ENCODE measurements at places on chromosomes 5 and 9. TPM values are rescaled to one million over a fixed set of nuclear protein-coding genes. Genes with fewer than 3 reads are reported as not detected.

DNA sequence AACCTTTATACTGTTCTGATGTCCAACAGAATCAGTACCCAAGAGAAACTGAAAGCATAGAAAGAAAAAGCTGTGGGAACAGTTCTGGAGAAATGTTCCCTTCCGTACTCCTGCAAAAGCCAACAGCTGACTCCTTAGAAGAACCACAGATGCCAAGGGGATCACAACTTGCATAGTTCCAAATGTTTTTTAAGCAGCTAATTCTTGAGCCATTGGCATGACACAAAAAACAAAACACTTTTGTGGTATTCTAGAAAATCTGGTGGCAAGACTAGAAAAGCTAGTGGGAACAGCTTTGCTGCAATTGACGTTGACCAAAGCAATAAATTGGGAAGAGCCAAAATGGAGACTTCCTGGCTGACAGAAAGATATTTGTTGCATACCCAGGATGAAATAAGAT lies 189.9 kb downstream of the ARL15 start:
- DNase-seq = no peak

GRCh38 chr5:168851902-168852321 lies 272.7 kb upstream of the PANK3 start:
- no peak for DNase-seq

GRCh38 chr5:52922384-52922783 lies 66.8 kb upstream of the ITGA2 start:
- DNase-seq = no peak

Gene RETREG1
- 37.7 TPM for total RNA-seq

Gene NTNG2
- under 0.01 TPM for total RNA-seq

Gene DRD1
- under 0.01 TPM for total RNA-seq

- DNase-seq = no peak
Measured at GRCh38 chr5:133225671-133226152, 173.9 kb downstream of the HSPA4 start.

DNA sequence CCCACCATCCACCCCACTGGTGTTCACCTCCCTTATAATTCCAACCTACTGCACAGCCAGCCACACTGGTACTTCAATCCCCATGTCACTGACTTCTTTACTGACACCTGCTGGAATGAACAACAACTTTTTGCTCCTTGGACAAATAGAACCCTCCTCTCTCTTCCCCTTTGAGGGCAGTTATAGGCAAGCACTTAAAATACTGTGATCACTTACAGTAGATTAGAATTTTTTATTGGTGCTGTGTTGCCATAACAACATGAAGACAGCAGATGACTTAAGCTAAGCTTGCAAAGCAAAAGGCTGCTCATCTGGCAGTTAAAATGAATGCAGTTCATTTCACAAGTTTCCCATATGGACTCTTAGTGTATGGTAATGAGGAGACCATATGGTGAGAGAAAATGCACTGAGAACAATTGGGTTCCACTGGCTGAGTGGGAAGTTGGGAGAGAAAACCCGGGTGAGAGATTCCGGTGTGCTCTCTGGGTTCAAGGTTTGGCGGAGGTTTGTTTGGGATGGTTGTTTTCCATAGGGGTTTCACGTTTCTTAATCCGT lies 374.3 kb downstream of the EBF1 start:
- DNase-seq = no peak

GRCh38 chr5:565782-566440 lies 41.7 kb upstream of the SLC9A3 start:
- DNase-seq = no peak

DNA sequence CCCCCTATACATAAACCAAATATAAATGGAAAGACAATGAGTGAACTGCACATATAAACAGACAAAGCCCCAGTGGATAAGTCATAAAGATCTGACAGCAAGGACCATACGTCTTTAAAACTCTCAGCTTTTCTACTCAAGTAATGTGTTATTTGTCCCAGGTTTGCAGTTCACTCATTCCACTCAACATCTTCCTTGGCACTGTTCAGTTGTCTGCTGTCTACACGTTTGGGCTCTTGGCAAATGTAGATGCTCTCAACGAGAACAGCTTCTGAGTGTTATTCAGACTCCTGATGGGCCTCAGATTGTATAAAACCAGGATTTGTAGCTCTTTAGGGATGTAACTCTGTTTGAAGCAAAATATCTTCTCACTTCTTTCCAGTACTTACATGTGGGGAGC lies 198.2 kb upstream of the SEMA6A start:
- no peak for DNase-seq

DNA sequence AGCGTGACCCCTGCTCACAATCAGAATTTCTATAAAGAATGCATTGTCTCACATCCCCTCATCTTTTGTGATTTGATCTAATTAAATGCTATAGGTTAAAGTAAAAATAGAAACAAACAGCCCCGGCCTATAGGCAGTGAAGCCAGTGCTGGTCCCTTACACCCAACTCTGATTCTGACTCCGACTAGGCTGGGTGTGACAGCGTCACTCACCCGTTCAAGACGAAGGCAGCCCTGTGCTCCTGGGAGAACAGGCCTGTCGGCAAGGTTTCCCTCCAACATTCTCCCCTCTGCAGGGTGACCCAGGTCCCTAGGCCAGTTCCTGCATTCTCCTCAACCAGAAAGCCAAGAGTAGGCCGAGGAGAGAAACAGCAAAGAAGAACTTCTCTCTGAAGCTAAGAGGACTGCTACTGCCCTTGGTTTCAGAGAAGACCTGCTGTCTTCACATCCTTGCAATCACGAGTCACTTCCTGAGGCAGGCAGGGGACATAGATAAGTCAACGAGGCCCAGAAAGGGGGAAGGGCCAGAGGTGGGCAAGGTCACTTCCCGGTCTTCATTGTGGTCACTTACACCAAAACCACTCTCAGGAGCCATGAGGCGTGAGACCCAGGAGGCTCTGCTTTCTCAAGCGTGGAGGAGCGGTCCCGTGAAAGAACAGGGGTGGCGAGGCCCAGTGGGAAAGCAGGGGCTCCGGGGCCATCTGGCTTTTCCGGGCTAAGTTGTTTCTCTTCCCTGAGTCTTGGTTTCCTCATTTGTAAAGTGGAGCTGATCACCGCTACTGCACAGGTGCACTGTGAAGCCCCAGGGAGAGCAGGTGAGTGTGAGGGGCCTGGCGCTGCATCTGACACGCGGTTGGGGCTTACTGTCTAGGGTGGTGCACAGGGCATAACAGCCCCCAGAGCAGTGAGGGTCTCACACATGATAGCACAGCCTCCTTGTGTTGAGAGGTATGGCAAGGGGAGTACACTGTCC lies 200.8 kb downstream of the CRB2 start:
- no peak for DNase-seq

GRCh38 chr5:151381899-151382298 lies 34.5 kb upstream of the SLC36A2 start:
- no peak for DNase-seq

Gene NIPSNAP3A
- 23.1 TPM for total RNA-seq

GRCh38 chr5:138543730-138544104 lies 681 bp upstream of the ETF1 start:
- peak; percentile 75 for DNase-seq

Gene TEX48
- total RNA-seq = not detected

DNA sequence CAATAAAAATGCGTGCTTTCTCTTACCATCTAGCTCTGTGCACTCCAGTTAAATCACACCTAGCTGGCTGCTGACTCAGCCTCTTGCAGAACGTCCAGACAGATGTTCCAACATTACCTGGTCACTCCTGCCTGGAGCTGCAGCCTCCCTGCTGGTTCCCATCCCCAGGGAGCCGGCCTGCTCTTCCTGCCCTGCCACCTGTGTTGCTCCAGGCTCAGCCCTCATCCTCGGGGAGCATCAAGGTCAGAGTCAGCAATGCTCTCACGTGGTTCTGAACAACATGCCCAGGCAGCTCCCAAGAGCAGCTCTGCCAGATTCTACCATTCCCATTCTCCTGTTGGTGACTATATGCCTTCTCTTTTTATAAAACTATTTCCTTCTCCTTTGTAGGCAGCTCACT lies 81.3 kb downstream of the GADD45G start:
- no peak for DNase-seq

Gene GRM6
- total RNA-seq = not detected

GRCh38 chr5:139930406-139930805 lies 112.7 kb downstream of the NRG2 start:
- DNase-seq = no peak

Gene PCDHA5
- total RNA-seq = 0.66 TPM

Gene FBXO38
- 67.5 TPM for total RNA-seq

Gene ELOVL7
- 6.1 TPM for total RNA-seq

GRCh38 chr9:82546136-82546535 lies 516.8 kb downstream of the RASEF start:
- no peak for DNase-seq

GRCh38 chr5:171577042-171577758 lies 157.8 kb downstream of the FGF18 start:
- no peak for DNase-seq

Gene STK32A
- 2.0 TPM for total RNA-seq

GRCh38 chr5:58466939-58467338 lies 7.1 kb upstream of the PLK2 start:
- DNase-seq = no peak

Gene GDNF
- 0.33 TPM for total RNA-seq

DNA sequence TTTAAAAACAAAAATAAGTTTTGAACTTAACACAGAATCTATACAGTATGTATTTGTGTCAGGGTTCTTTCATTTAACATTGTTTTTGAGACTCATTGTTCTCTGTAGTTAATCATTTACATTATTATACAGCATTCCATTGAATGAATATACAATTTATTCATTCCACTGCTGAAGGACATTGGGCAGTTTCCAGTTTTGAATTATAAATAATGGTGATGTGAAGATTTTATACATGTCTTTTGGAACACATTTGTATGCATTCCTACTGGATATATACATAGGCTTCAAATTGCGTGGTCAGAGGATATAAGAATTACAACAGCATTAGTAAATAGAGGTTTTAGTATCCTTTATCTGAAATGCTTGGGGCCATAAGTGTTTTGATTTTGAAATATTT lies 72.0 kb downstream of the CEP120 start:
- DNase-seq = no peak

DNA sequence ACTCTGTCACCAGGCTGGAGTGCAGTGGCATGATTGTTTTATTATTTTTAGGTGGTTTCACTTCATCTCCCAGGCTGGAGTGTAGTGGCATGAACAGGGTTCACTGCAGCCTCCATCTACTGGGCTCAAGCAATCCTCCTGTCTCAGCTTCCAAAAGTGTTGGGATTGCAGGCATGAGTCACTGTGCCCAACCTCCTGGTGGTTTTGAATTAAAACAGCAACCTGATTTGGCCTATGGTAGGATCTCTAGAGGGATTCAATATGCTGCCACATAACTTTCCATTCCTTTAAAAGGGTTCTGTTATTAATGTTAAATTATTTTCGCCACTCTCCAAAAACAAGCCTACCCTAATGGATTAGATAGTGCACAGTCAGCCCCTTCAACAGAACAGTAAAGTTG lies 9.9 kb upstream of the HSPA4 start:
- DNase-seq = no peak

- DNase-seq = no peak
Measured at GRCh38 chr9:130207241-130207992, 35.2 kb downstream of the NCS1 start.
